ENCODE measurements at places on chromosomes 6 and 20. TPM values are rescaled to one million over a fixed set of nuclear protein-coding genes. Genes with fewer than 3 reads are reported as not detected.

DNA sequence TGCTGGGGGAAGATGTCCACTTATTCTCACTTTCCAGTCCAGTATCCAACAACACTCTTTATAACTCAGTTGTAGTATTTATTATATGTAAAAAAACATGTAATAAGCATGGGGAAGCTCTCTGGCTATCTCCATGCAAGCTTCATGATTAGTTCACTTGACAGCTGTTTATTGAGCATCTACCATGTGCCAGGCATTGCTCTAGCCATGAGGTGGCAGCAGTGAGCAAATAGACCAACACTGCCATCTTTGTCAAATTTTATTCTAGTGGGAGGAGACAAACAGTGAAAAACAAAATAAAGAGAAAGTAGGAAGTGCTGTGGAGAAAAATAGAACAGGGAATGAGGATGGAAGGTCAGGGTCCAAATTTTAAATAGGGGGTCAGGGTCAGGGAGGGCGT is 131.8 kb downstream of the CFAP61 start:
- H3K4me3 ChIP-seq, result no peak overlapping the region
- no peak for DNase-seq
- H3K27me3 ChIP-seq, result no peaks in the 10 kb centered on the region

DNA sequence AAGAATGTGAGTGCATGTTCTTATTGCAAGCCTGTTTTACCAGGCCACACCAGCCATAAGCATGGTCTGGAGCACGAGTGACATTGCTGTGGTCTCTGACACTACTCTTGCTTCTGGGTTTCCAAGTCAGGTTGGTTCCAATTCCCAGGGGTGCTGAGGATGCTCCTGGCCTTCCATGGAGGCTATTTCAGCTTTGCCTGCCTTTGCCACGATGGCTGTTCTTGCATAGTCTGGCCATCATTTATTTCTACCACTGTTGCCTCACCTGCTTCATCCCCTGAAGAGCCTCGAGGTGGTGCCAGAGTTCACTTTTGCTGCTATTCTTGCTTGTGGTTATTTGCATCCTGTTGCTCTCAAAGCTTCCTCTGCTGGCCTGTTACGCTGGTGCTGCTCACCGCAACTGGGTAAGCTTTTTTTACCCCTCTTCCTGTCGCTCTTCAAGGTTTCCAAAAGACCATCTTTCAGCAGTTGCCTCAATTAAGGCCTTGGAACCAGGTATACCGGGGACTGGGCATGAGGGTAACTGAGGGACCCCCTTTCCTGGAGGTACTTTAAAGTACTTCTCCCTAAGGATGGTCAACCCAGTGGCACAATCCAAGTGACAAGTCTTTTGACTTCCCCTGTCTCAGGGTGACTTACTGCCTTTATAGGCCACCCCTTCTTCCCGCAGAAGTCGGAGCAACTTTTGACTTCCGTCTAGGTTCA is 64.5 kb downstream of the AKAP7 start:
- H3K4me3 ChIP-seq, result no peak overlapping the region
- no peaks in the 10 kb centered on the region for H3K36me3 ChIP-seq
- no peaks in the 10 kb centered on the region for H3K27me3 ChIP-seq
- no peak overlapping the region for H3K27ac ChIP-seq
- no peaks in the 10 kb centered on the region for H3K4me1 ChIP-seq

DNA sequence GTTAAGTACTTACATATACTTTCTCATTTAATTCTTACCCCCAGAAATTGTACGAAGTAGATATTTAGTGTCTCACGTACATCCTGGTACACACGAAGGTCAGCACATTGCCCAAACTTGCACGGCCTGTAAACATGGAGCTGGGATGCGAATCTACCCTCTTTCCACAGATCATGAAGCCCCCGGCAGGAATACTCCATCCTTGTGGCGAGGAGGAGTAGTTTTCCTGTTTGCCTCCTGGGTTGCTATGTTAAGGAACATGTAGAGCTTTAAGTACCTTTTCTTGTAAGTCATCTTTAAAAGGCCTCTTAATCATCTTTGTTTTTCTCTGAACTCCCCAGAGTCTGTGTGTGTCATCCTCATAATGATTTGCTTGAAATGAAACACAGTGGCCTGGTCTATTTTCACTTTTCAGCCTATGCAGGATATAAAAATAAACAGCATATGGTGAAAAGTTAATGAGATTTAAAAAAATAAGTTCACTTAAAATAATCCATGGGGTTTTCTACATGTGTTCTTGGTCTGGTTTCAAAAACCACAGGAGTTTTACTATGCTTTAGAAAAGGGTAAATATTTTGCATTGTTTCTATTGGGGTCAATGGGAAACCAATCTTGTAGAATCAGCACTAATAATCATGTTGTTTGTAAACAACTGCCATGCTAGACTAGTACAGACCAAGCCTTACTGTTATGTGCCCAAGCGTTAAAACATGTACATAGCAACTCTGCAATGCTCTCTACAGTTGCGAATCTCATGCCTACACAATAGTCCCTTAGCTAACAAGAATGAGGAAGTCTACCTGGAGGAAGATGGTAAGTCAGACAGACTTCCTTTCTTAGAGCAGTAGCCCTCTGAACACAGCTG is 9.3 kb upstream of the ARID1B start:
- H3K36me3 ChIP-seq, result no peaks in the 10 kb centered on the region
- no peak overlapping the region for H3K27ac ChIP-seq
- no peaks in the 10 kb centered on the region for H3K4me1 ChIP-seq

DNA sequence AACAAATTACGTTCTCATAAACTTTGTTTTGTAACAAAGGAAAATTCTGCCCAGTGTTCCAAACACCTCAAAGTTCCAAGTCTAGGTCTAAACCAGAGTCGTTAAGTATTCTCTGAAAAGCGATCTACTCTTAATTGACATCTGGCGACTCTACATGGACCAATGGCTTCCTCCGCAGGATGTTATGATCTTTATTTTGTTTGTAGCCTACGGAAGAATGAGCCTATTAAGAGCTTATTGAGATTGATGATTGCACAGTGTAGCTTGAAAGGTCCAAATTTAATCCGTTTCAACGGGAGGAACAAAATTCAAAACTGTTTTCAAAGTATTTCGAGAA is 61.1 kb downstream of the FAM217A start:
- H3K4me1 ChIP-seq, result peaks cover 29% of the 10 kb centered on the region
- H3K4me3 ChIP-seq, result peak overlapping the region; percentile 56
- no peaks in the 10 kb centered on the region for H3K27me3 ChIP-seq
- DNase-seq, result no peak

GRCh38 chr6:152338335-152339125 is 298.6 kb downstream of the SYNE1 start:
- no peaks in the 10 kb centered on the region for H3K4me1 ChIP-seq
- peak; percentile 68 for DNase-seq
- H3K36me3 ChIP-seq, result peaks cover 100% of the 10 kb centered on the region

DNA sequence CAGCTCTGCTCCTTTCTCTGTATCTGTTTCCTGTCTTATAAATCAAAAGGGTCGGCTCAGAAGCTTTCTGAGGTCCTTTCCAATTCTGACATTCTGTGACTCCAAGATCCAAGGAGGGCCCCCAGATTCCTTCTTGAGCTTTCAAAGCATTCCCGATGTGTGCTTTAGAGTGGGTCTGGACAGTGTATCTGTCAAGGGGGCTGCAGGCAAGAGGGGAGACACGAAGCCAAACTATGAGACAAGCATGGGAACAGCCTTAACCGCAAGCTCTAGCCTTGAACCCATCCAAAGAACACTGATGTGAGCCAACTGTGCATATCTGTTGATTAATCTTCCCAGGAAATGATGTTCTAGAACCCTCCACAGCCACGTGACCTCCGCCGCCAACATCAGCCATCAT is 73.8 kb downstream of the TSHZ2 start:
- DNase-seq, result no peak
- H3K4me1 ChIP-seq, result no peaks in the 10 kb centered on the region
- H3K27ac ChIP-seq, result no peak overlapping the region
- no peak overlapping the region for H3K4me3 ChIP-seq
- no peaks in the 10 kb centered on the region for H3K27me3 ChIP-seq

The HLA-E gene
- 560 TPM for total RNA-seq

The FAM184A gene
- 0.16 TPM for total RNA-seq

The SGK2 gene
- 0.49 TPM for total RNA-seq

The TRIM31 gene
- total RNA-seq, result not detected

The EYA4 gene
- 26.9 TPM for total RNA-seq

The CALHM5 gene
- total RNA-seq, result 1.8 TPM

The BPIFB1 gene
- total RNA-seq, result not detected

Measured in heart left ventricle (tissue), 16 donors.